ENCODE measurements at places on chromosomes 11 and 22.

- H3K27ac ChIP-seq = no peak overlapping the region
- no peak overlapping the region for H3K4me3 ChIP-seq
- no peaks in the 10 kb centered on the region for H3K36me3 ChIP-seq
Observed at GRCh38 chr11:75474240-75474639, 41.2 kb upstream of the KLHL35 start.

- no peaks in the 10 kb centered on the region for H3K27me3 ChIP-seq
- no peak for DNase-seq
- peaks cover 19% of the 10 kb centered on the region for H3K4me1 ChIP-seq
- no peak overlapping the region for H3K27ac ChIP-seq
Observed at GRCh38 chr11:34226210-34226609, 120.8 kb downstream of the NAT10 start.

- H3K4me1 ChIP-seq = peaks cover 21% of the 10 kb centered on the region
Observed at GRCh38 chr11:65308281-65308891, 6.3 kb upstream of the CDC42EP2 start.

GRCh38 chr22:27832606-27833005 lies 31.1 kb upstream of the MN1 start:
- H3K4me1 ChIP-seq = no peaks in the 10 kb centered on the region
- H3K36me3 ChIP-seq = no peaks in the 10 kb centered on the region
- H3K27me3 ChIP-seq = no peaks in the 10 kb centered on the region
- no peak overlapping the region for H3K4me3 ChIP-seq
- no peak for DNase-seq

DNA sequence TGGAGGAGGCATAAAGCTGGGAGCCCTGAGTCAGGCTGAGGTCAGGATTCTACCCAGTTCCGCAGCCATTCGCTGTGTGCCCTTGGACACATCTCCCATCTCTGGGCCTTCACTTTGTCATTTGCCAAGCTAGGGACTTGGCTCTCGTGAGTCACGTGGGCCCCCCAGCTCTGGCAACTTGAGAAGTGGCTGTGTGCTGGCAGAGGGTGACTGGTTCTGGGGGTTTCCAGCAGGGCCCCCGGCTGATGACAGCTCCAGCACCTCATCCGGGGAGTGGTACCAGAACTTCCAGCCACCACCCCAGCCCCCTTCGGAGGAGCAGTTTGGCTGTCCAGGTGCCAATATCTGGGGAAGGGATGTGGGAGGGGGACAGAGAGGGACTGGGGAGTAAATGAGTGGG lies 46.6 kb downstream of the CD6 start:
- H3K27me3 ChIP-seq = peaks cover 42% of the 10 kb centered on the region
- DNase-seq = no peak
- H3K27ac ChIP-seq = no peak overlapping the region

GRCh38 chr22:27620367-27621154 lies 181.0 kb downstream of the MN1 start:
- no peak overlapping the region for H3K27ac ChIP-seq
- no peak overlapping the region for H3K4me3 ChIP-seq
- H3K36me3 ChIP-seq = no peaks in the 10 kb centered on the region
- no peaks in the 10 kb centered on the region for H3K4me1 ChIP-seq
- peak; percentile 18 for DNase-seq
- H3K27me3 ChIP-seq = no peaks in the 10 kb centered on the region

All from PC-3 (cell line).